ENCODE measurements at places on chromosomes 2 and 18.
A peak's percentile ranks its signal among the peaks of the same experiment; 100 is the strongest.

DNA sequence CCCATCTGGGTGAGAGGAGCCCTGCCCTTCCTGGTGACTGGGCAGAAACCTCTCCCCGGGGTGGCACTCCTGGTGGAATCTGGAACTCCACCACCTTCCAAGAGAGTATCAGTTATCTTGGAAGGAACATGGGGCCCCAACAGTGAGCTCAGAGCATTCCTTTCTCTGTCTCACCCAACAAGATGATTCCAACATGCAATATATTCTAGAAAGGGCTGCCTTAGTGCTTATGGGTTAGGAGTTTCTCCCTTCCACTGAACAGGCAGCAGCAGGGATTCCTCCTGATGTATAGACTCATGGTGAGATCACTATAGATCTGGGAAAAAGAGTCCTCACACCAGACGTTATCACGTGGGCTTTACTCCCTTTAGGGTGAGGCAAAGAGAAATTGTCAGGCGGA, 147.1 kb downstream of the COL4A4 start:
- DNase-seq: no peak

DNA sequence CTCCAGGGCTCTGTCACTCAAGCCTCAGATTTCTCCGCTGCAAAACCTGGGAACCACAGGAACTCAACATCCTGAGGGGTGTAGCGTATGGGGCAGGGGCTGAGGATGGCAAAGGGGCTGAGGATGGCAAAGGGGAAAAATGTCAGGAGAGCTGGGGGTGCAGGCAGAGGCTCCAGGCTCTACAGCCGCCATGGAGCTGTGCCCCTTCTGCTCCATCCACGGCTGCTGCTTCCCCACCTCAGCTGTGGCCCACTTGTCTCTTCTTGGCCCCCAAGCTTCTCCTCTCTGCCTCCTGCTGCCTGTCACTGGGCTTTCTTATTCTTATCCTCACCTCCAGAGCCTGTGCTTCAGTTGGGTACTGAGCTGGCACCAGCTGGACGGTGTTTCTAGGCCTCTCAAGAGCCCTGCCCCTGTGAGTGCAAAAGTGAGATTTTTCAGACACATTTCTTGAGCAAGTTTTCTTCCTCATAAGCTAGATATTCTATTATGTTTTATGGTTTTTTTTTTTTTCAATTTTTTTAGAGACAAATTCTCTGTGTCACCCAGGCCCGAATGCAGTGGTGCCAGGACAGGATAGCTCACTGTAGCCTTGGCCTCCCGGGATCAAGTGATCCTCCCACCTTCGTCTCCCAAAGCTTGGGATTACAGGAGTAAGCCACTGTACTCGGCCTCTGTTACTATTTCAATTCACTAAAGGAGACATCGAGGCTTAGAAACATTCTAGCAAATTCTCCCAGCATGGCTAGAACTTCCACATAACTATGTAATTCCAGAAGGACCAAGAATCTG, 49.0 kb downstream of the MARCO start:
- DNase-seq: no peak

DNA sequence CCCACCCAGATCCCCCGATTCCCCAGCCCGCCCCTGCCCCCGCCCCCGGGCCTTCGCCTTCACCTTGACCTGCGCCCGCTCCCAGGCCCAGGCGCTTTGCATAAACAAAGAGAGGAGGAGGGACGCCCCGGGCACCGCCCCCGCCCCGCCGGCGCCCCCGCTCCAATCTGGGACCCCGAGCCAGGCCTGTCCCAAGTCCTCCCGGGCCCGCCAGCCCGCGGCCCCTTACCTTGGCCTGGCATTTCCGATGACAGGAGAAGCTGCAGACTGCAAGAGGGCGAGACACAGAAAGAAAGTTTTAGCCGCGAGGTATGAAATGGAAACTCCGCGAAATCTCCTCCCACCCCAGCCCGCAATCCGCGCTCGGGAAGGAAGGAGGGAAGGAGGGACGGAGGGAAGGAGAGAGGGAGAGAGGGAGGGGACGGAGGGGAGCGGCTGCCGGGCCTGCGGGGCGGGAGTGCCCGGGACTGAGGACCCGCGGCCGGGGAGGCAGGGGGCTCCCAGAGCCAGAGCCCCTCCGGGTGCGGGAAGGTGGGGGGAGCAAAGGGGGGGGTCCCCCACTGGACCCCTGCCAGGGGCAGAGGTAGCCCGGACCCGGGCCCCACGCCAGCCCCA, 24.2 kb downstream of the TNS1 start:
- peak; percentile 32 for DNase-seq

DNA sequence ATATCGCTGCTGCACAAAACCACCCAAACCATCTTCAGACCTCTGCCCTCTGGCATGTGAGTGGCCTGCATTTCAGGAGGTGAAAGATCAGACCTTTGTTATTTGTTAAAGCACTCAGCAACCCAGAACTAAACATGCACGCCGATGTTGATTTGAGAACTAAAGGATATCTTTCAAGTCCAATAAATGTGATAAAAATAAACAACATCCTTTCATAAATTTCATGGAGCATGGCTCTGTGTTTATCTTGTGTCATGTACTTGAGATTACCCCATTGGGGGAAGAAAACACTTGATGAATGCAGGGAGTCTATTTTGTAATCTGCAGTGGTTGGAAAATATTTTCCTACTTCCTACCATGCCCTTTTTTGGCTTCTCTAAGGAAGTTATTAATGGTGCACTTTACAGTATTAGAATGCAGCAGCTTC, 70.8 kb upstream of the GATA6 start:
- no peak for DNase-seq

DNA sequence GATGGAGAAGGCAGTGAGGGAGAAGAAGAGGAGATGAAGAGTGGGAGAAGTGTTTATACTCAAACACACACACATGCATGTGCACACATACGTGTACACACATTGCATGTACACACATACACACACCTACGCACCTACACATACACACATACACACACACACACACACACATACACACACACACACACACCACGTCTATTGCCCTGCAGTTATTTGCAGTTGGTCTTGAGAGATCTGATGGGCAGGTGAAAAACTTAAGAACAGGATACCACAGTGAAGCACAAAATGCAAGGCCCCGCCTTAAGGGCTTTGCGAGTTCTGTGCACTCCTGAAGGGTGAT, 190.2 kb downstream of the MYCN start:
- DNase-seq: no peak

GRCh38 chr2:140998017-140998416, 1132.8 kb downstream of the LRP1B start:
- peak; percentile 30 for DNase-seq

DNA sequence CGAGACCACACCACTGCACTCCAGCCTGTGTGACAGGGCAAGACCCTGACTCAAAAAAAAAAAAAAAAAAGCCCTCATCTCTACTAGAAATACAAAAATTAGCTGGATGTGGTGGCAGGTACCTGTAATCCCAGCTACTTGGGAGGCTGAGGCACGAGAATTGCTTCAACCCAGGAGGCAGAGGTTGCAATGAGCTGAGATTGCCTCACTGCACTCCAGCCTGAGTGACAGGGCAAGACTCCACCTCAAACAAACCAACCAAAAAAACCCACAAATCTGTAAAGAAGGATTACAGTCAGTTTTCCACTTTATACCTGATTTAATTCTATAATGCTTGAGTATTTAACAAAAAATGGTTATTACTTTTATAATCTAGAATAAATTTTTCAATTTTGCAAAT, 9.7 kb downstream of the DARS1 start:
- DNase-seq: no peak

DNA sequence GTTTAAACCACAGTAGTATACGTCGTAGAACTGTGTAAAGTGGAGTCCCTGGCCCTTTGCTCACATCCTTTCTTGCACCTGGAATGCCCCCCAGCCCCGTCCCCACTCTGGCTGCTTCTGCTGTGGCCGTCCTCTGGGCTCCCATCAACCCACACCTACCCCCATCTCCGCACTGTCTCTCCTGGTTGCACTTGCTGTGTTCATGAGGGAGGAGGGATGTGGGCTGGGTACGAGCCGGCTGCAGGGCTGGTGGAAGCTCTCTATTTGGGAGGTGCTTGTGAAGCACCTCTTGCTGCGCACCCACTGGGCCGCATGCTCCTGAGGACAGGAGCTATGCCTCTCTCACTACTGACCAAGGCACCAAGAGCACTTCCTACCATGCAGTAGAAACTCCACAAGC, 5.1 kb downstream of the OR6B3 start:
- no peak for DNase-seq

- DNase-seq: no peak
These were observed 198.9 kb downstream of the LRATD1 start for GRCh38 chr2:14831458-14831857.

DNA sequence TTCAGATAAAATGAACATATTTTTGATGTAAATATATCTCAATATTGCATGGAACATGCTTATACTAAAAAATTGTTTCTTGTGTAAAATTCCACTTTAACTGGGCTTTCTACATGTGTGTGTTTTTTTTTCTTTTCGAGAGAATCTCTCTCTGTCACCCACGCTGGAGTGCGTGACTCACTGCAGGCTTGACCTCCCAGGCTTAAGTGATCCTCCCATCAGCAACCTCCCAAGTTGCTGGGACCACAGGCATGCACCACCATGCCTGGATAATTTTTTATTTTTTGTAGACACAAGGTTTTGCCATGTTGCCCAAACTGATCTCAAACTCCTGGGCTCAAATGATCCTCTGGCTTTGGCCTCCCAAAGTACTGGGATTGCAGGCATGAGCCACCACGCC, 254.6 kb downstream of the LOXHD1 start:
- peak; percentile 39 for DNase-seq

GRCh38 chr18:33128581-33128980, 311.9 kb downstream of the CCDC178 start:
- peak; percentile 2 for DNase-seq

DNA sequence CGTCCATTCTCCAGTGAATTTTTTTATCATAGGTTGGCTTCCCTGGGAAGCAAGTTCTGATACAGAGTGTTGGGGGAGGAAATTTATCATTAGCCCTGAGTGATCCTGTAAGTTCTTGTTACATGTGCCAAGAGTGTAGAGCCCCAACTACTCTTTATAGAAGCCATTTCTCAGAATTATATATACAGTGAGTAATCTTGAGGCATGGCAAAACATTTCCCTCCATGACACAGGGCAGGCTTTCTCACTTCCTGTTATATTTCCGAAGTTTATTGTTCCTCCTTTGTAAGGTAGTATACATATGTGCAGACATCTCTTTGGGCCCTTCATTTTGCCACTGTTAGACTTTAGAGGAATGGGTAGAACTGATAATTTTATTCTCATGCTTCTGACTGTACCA, 484.7 kb upstream of the NRXN1 start:
- DNase-seq: peak; percentile 15

DNA sequence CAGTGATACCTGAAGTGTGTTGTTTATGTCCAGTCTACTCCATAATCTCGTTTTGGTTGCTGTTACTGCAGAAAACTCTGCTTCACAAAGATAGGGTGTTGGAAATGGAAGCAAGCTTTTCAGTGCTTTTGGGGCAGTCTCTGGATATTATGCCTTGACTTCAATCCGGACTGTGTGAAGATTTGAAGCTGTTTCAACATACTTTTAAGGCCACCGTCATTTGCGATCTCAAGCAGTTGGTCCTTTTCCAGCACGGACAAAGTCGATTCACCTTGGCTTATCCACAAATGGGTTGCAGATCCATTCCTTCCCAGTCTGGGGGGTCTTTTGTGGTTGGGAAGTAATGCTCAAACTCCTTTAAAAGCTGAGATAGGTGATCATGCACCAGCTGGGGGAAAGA, 20.4 kb downstream of the RBKS start:
- no peak for DNase-seq

GRCh38 chr2:232142049-232142448, 180.5 kb downstream of the DIS3L2 start:
- peak; percentile 32 for DNase-seq

- DNase-seq: no peak
These were observed 658.7 kb upstream of the LINC00305 start for GRCh38 chr18:64807560-64807959.

Measured in fibroblast of skin of right quadriceps (primary cell).